ENCODE measurements at places on chromosomes 6 and 20.

DNA sequence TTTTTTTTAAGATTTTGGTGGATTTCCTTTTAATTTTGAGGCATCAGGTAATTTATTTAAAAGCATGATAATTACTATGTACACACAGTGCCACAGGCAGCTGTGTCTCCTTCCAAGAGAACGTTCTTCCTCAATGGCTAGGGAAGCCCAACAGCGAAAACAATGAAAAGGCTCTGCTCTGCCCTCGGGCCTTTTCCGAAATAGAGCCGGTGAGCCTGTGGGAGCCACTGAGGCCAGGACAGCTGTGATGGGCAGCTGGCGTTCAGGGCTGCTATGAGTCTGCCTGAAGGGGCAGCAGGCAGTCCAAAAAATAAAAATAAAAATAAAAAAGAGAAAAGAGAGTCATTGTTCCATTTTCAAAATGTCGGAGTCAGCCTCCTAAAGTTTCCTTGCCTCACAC is 443.8 kb downstream of the KIF16B start:
- DNase-seq: no peak

DNA sequence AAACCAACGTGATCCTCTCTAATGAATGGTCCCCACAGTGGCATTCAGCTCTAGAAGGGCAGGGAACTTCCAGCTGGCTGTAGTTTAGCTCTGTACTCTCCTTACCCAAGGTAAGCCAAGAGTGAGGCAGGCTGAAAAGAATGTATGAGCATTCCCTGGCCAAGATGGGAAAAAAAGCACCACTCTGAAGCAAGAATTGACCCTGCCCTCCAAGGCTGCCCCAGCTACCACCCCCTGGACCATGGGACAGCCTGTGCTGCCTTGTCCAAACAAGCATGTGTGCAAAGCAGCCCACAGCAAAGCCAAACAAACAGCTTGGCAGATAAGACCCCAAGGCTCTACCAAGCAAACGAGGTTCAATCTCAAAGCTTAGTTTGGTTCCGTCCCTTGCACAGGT is 73.9 kb downstream of the GFOD1 start:
- DNase-seq: no peak

GRCh38 chr20:63660622-63661021 is 2.5 kb downstream of the RTEL1 start:
- DNase-seq: no peak

- peak; percentile 58 for DNase-seq
Measured at GRCh38 chr6:152975204-152975915, 7.5 kb downstream of the FBXO5 start.

GRCh38 chr6:159252955-159253508 is 83.8 kb downstream of the FNDC1 start:
- DNase-seq: peak; percentile 11

- DNase-seq: no peak
Measured at GRCh38 chr6:141117874-141118273, 1014.9 kb upstream of the GJE1 start.

- no peak for DNase-seq
Measured at GRCh38 chr6:7235712-7236305, 77.2 kb downstream of the SSR1 start.

DNA sequence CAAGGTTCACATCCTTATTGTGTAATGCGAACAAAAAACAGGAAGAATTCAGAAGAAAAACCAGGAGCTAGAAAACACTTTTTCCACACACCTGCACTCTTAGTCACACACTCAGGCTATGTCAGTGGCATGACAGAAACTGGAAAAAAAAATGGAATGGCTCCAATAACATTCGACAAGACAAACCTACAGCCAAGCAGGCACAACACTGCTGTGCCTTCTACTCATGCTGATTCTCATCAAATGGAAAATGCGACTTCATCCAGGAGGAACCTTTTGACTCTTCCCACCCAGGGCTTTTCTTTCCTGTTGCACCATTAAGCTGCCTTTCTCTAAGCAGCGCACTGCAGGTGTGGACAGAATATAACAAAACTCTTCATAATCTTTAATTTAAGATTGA is 163.2 kb upstream of the BTBD3 start:
- DNase-seq: no peak

DNA sequence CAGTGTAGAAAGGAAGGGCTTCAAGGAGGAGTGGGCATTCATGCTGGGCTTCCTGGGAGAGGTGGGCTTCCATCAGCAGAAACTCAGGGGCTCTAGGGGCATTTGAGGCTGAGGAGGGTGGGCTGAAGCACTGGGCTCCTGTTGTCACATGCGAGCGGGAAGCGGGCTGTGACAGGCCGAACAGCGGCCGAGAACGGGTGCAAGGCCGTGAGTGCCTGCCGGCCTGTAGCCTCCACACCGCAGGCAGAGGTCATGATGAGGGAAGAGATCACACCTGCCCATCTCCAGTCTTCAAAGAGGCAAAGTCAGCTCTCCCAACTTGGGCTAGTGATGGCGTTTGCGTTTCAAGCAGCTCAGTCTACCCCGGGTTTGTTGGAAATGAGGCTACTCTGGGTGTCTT is 880 bp downstream of the TTLL2 start:
- no peak for DNase-seq

DNA sequence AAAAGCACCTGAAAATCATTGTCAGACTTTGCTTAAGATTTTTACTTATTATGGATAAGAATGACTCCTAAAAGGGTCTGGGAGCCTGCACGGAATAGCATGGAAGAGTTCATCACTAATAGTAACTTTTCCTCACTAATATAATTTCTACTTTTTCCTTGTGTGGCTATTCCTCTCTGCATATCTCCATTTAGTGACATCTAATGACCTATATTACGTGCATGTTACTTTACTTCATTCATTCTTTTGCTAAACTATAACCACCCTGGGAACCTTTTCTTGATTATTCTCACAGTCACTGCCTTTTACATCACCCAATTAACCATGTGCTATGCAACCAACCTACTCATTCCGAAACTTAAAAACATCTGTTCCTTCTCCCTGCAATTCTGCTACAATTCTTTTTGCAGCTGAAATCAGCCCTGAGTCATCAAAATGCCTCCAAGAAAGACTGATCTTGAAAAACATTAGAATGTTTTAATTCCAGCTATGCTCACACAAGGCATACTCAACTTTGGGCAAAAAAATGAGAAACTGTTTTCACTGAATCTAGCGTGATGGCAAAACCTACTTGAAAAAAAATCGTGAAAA is 313.3 kb downstream of the RNGTT start:
- DNase-seq: no peak

DNA sequence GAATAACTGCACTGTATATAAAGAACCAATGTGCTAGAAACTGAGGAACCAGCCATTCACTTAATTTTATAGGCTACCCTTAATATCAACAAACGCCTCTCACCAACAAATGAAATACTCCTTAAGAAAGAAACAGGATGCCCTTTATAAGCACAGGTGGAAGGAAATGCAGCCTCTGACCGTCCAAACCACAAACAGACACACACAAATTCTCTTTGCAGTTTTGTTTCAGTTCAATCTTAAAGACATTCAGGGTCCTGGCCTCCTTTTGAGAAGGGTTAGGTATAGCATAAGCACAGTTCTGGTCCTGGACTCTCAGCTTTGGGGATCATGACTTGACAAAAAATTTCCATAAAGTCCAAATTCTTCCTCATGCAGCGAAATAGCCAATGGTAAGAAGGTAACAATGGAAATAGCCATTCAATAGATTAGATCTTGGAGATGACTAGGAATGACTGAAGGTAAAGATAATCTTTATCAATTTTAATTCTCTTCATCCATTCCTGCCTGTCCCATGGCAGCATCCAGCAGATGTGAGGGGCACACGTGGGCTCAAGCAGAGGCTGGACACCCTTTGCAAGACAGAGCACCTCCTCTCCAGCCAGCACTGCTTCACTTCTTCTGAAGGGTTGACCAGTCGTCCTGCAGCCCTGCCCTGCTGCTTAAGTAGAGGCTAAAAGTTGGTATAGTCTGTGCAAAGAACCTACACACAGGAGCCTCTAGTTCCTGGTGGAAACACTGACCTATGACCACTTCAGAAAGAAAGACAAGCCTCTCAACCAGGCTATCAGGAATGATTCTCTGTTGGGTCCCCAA is 123.9 kb downstream of the CD83 start:
- DNase-seq: no peak

GRCh38 chr6:45423824-45424450 is 46.2 kb upstream of the SUPT3H start:
- DNase-seq: no peak

- DNase-seq: no peak
Measured at GRCh38 chr6:76701610-76702009, 629.1 kb upstream of the IMPG1 start.

GRCh38 chr6:128507337-128508310 is 12.8 kb downstream of the PTPRK start:
- DNase-seq: no peak

- no peak for DNase-seq
Measured at GRCh38 chr6:10882657-10883171, 873 bp upstream of the GCM2 start.

- peak; percentile 43 for DNase-seq
Measured at GRCh38 chr6:107712665-107713551, 111.2 kb downstream of the SCML4 start.

DNA sequence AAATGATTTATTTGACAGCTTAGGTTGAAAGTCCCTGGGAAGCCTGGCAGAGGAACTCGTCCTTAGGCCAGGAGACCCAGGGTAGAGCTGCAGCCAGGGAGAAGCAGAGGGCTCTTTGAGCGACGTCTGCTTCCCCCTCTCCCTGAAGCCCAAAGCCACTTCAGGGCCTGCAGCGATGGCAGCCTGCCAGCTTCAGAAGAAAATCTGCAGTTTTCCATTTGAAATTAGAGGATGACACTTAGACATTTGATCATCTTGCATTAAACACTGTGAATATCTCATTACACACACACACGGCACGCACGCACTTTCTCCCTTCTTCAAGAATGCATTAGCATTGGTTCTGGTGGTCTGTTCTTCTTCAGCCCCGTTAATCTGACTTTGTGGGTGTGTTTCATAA is 96.5 kb downstream of the PLEKHG1 start:
- no peak for DNase-seq

GRCh38 chr6:5599127-5599526 is 337.8 kb downstream of the FARS2 start:
- DNase-seq: no peak

GRCh38 chr6:72748759-72749158 is 126.9 kb downstream of the KCNQ5 start:
- no peak for DNase-seq

DNA sequence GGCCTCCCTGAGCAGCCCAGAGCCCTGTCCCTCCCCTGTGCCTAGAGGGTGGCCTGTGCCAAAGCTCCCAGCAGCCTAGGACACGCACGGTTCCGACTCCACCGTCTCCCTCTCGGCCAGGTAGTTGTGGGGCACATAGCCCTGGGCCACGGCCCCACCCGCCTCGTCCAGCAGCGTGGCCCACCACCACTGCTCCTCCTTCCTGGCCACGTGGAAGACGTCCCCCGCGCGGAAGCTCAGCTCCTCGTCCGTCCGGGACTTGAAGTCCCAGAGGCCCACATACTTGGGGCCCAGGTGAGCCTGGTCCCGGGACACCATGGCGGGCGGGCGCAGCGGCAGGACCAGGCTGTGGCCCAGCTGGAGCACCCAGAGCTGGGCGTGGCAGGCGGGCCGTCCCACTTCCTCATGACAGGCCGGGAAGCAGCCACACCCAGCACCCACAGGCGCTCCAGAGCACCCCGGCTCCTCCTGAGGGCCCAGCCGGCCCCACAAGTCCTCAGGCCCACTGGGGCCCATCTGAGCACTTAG is at the start of gene PTK6:
TSS of gene PTK6 (minus strand) at position 380 of the 528 bp plus-strand sequence. CDS start at position 318, 62 bp downstream.
- DNase-seq: peak; percentile 24

- DNase-seq: no peak
Measured at GRCh38 chr20:22366631-22367030, 217.7 kb downstream of the FOXA2 start.

DNA sequence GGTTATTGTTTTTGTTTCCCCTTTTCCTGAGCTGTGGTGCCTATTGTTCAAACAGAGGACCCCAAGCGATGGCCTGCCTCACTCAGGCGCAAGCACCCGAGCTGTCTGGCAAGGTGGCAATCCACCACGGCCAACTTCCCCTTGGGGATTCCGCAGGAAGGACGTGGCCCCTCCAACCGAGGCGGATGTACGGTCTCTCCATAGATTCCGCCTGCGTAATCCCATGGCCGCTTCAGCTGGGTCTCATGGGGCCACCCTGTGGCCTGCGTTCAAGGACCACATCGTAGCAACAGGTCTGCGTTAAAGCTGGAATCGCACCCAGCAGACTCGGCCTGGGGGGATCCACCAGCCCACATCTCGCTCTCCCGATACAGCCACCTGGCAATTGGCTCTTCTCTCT is 79.9 kb downstream of the CEBPB start:
- no peak for DNase-seq

- DNase-seq: no peak
Measured at GRCh38 chr20:50646483-50646996, 44.8 kb downstream of the RIPOR3 start.

DNA sequence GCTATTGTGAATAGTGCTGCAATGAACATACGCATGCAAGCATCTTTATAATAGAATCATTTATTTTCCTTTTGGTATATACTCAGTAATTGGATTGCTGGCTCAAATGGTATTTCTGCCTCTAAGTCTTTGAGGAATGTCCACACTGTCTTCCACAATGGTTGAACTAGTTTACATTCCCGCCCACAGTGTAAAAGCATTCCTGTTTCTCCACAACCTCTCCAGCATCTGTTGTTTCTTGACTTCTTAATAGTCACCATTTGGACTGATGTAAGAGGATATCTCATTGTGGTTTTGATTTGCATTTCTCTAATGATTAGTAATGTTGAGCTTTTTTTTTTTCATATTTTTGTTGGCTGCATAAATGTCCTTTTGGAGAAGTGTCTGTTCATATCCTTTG is 208.7 kb downstream of the PHF3 start:
- no peak for DNase-seq

- peak; percentile 12 for DNase-seq
Measured at GRCh38 chr6:158765499-158766068, 53.6 kb downstream of the EZR start.

- DNase-seq: no peak
Measured at GRCh38 chr6:159533568-159533967, 159.5 kb downstream of the SOD2 start.

DNA sequence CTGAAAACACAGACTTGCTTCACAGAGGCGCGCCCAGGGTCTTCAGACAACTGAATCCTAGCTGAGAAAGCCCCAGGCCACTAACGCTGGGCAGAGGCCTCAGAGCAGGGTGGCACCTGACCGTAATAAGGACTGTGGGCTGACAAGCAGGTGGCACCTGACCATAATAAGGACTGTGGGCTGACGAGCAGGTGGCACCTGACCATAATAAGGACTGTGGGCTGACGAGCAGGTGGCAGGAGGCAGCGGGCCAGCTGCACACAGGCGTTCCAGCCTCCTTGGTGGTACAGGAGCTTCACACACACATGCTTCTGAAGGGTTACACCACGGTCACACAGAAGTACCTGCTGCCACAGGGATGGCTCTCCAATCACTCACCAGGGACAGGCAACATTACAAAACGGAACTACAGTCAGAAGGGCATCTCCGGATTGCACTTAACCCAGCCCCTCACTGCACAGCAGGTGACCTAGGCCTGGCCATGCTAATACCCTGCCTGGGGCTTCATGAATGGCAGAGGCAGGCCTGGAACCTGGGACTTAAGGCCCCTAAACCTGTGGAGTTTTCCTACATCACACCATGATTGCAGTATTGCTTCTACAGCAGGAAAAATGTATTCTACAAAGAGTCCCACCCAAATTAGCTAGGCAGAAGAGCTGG is 50.8 kb downstream of the PSMG4 start:
- no peak for DNase-seq

Data from CD4-positive, alpha-beta T cell treated with Interleukin-21 for 1 hour (primary cell).